ENCODE measurements at places on chromosomes 7 and 10.
A peak's percentile ranks its signal among the peaks of the same experiment; 100 is the strongest.

DNA sequence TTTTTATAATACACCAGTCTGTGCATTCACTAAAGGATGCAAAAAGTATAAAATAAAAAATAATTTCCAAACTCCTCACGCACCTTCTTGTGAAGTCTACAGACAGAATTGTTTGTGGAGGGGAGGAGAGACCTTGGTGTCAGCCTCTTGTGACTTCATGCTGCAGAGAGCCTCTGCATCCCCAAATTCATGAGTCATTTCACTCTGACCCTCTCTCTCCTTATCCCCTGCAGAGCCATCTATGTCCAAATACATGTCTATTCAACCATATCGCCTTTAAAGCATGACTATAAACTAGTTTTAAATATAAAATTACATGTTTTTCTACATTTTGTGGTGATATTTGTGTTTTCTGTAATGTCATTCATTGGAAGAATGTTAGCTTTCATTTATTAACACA, 6.0 kb downstream of the CREB5 start:
- DNase-seq, result no peak

GRCh38 chr10:96367470-96367869, 8.7 kb upstream of the OPALIN start:
- DNase-seq, result no peak

DNA sequence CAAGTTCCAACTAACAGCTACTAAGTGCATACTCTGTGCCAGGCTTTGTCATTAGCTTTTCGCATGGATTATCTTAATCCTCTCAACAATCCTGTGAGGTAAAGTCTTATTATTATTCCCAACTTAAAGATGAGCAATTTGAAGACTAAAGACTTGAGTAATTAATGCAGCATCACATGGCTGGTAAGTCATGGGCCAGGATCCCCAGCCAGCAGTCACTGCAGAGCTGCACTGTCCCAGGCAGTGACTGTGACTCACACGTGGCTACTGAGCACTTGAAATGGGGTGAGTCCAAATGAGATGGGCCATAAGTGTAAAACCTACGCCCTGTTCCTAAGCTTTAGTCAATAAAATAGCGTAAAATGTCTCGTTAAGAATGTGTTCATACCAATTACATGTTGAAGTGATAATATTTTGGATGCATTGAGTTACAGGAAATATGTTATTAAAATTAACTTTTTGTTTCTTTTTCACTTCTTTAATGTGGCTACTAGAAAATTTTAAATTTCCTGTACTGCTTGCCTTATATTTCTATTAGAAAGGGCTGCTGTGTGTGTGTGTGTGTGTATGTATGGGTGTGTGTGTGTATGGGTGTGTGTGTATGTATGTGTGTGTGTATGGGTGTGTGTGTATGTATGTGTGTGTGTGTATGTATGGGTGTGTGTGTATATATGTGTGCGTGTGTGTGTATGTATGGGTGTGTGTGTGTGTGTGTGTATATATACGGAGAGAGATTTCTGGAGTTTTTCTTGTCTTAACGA, 756.3 kb downstream of the AUTS2 start:
- no peak for DNase-seq

- no peak for DNase-seq
These were observed 248.5 kb downstream of the AGMO start for GRCh38 chr7:15313361-15313760.

DNA sequence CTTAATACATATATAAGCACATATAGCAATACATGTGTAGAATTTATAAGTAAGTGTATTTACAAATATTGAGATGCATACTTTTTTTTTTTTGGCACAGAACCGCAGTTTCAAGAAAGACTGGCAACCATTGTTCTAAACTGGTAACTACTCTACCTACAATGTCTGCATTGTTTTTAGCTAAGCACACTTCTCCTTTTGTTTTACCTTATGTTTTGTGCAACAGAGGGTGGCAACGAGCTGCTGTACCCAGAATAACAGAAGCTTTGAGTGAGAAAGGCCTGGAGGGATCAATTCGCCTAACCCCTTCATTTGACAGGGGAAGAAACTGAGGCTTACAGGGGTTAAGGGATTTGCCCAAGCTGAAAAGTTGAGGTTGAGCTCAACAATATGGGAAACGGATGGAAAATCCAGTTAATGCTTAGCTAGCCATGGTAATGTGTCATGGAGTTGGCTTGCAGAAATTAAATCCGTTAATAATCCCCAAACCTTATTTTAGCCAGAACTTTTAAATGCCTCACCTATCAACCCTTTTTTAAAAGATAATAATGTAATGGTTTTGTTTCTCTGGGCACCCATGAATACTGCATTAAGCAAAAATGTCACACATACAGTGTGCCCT, 25.5 kb downstream of the FZD1 start:
- DNase-seq, result no peak

DNA sequence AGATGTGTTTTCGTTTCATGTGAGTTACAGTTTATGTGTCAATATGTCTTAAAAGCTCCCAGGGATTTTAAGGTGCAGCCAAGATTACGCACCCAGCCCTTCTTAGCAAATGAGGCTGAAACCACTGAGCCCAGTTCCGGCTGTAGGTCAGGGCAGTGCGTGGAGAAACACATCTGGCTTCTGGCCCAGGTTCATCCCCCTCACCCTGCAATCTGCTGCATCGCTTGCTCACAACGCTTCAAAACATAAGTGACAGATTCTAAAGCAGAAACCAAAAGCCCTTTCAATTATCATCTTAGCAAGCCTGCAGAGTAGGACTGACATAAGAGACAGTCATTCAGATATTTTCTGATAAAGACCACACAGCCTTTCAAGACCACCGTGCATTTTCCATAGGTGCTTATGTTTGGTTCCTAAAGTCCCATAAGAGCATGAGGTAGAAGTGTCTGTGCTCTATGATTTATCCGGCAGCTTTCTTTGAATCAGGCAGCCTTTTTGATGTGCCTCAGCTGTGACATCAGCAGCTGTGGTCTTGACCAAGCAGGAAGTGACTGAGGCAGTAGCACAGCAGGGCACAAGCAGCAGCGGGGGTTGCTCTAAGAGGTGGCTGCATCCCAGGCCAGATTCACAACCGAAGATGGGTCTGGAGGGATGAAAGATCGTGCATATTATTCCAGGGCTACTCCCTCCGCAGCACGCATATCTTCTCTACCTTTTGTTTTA, 72.1 kb upstream of the LYZL2 start:
- DNase-seq, result peak; percentile 26

- no peak for DNase-seq
These were observed 28.2 kb downstream of the CUBN start for GRCh38 chr10:17101257-17101909.

GRCh38 chr10:19488592-19489280, 327.5 kb upstream of the PLXDC2 start:
- DNase-seq, result no peak

GRCh38 chr7:135160858-135161653, 9.5 kb downstream of the CYREN start:
- no peak for DNase-seq

GRCh38 chr10:50382576-50383023, 131.3 kb upstream of the ASAH2 start:
- no peak for DNase-seq

DNA sequence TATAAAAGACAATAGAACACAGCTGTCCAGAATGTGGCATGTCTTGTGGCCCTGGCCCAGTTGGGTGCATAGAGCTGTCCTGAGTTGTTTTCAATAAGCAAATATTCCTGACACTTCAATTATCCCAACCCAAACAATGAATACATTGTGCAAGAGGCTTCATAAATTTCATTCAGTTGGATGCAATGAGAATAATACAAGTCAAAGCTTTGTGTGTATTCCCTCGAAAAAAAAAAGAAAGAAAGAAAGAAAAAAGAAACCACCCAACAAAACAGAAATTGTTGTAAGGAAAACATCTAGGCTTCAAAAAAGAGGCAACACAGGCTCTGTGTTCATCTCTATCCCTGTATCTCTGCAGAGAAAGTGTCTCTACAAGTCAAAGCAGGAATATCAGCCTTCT, 138.7 kb upstream of the ADO start:
- DNase-seq, result no peak

- no peak for DNase-seq
These were observed 19.6 kb downstream of the NRG3 start for GRCh38 chr10:81894616-81895015.

DNA sequence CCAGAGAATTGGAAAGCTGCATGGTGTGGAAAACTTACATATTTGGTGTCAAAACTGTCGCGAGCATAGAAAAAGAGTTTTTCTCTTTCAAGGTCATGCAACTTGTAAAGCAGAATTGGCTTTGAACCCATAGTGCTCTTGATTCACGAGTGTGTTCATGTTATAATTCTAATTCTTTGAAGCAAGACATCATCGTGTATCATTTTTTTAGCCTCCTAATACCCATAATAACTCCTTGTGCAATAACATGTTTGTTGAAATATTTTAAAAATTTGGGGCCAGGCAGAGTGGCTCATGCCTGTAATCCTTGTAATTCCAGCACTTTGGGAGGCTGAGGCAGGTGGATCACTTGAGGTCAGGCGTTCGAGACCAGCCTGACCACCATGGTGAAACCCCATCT, 4.2 kb downstream of the CCL24 start:
- DNase-seq, result no peak

DNA sequence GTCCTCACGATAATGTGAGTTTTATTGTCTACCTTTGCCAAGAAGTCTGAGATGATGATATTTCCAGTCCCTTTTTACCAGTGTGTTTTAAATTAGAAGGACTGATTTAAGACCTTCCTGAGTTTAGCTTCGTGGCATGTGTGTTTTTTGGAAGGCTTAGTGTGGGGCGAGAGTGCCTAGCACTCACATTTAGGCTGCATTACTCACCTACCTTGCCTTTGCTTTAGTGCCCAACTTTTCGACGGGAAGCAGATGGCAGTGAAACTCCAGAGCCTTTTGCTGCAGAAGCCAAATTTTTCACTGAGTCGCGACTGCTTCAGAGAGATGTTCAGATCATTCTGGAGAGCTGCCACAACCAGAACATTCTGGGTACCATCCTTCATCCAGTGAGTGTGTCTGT, 50.9 kb downstream of the SND1 start:
- DNase-seq, result no peak

DNA sequence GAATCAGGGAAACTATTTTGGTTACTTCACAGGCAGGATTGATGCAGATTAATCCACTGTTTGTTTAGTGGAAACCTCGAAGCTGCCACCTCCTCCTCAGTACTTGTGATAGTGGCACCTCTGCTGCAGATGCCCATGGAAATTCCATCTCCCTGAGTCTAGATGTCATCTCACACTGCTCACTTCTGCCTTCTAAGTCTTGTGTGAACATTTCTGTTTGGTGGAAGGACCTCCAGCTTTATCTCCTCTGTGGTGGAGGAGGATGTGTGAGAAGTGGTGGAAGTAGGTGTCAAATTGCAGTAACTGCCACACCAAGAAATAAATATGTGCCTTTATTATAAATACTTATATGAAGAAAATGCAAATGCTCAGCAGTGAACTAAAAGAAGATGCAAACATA, 25.8 kb upstream of the GPR141 start:
- DNase-seq, result no peak

DNA sequence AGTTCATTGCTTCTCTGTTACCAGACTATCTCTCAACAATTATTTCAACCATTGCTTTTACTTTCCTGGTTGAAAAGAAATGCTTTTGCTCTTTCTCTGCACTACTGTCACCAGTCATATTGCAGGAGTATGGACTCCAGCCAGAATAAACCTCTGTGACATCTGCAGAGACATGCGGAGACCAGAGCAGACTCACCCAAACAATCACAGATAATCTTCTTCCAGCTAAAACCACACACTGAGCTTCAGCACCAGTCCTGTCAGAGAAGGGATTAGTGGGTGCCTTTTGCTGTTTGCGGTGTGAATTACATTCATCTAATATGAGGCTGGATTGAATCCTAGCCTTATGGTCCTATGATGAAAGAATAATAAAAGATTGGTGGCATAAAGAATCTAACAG, 258.6 kb downstream of the CNTNAP2 start:
- no peak for DNase-seq
